NCI-H69 (cell line): ENCODE measurements at places on chromosomes 2 and 18.

DNA sequence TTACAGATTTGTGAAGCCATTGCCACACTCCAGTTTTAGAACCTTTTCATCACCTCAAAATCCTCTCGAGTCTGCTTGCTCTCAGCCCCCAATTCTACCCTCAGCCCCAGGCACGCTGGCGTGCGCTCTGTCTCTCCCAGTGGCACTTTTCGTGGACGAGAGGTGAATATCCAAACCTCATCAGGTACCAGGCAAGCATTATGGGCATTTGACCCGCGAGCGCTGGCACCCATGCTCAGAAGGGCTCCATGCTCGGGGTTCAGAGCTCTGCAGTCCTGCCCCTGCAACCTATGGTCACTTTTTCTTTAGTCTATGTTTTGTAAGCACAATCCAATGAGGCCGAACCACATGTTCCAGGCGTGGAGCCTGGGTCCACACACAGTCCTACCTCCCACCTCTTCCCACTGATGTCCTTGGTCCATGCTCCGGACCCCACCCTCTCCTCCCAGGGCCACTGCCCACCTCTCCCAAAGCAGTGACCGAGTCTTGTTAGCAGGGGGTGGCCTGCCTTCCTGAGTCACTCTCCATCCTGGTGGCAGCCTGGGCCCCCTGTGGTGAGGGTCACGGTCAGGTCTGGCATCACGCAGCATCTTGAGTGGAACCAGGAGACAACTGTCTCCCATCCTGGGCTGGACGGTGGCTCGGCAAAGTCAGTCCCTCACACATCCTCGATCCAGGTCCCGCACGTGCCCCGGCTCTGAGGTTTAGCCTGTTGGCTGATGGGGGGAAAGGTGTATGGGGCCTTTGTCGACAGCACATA is 256.9 kb downstream of the NDUFA10 start:
- DNase-seq: no peak

GRCh38 chr2:23746141-23746863 is 180.6 kb downstream of the ATAD2B start:
- no peak for DNase-seq

DNA sequence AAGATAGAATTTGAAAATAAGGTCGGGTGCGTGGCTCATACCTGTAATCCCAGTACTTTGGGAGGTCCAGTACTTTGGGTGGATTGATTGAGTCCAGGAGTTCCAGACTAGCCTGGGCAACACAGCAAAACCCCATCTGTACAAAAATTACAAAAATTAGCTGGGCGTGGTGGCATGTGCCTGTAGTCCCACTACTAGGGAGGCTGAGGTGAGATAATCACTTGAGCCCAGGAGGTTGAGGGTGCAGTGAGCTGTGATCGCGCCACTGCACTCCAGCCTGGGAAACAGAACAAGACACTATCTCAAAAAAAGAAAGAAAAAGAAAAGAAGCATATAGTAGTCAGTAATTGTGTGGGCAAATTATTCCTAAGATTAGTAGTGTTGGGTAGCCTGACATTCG is 194.2 kb upstream of the ALPP start:
- DNase-seq: no peak

- DNase-seq: no peak
Observed at GRCh38 chr2:10144771-10145518, 22.4 kb downstream of the RRM2 start.

- no peak for DNase-seq
Observed at GRCh38 chr2:128776461-128777195, 458.0 kb upstream of the HS6ST1 start.

DNA sequence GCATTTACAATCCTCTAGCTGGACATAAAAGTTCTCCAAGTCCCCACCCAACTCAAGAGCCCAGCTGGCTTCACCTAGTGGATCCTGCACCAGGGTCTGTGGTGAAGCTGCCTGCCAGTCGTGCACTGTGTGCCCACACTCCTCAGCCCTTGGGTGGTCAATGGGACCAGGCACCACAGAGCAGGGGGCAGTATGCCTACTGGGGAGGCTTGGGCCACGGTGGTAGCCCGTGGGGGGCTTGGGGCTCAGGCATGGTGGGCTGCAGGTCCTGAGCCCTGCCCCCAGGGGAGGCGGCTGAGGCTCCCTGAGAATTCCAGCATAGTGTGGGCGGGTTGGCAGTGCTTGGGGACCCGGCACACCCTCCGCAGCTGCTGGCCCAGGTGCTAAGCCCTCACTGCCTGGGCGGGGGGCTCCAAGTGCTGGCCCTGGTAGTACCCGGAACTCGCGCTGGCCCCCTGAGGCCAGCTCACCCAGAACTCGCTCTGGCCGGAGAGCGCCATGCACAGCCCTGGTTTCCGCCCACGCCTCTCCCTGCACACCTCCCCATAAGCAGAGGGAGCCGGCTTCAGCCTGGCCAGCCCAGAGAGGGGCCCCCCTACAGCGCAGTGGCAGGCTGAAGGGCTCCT is 1473.4 kb downstream of the SUCLG1 start:
- DNase-seq: no peak
